ENCODE measurements at places on chromosomes 11 and 22.

- no peak for DNase-seq
Observed at GRCh38 chr11:12871241-12871640, 137.9 kb upstream of the RASSF10 start.

GRCh38 chr11:16776711-16777612 lies 38.5 kb downstream of the C11orf58 start:
- no peak for DNase-seq

- no peak for DNase-seq
Observed at GRCh38 chr22:31229402-31230079, 17.4 kb downstream of the LIMK2 start.

DNA sequence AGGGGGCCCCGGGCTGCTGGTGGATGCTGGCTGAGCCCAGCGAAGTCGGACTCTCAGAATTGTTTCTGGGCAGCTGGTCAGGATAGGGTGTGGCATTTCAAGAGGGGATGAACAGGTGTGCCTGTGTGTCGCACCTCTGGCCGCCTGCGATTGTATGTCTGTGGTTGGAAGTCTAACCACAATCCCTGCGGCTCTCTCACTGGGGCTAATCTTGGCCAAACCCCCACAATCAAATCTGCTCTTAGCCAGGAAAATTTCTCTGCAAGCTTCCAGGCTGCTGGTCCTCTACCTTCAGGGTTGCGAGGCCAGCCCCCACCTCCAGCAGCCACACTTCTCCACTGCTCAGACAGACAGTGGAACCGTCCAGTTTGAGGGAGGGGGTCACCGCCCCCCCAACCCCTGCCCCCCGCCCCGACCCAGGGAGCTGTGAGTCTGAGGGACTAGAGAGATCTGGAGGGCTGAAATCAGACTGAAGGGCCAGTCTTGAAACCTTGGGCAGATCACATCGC lies 953 bp downstream of the ATG16L2 start:
- DNase-seq = no peak

GRCh38 chr11:87425391-87425790 lies 387.7 kb downstream of the TMEM135 start:
- peak; percentile 28 for DNase-seq

- DNase-seq = no peak
Observed at GRCh38 chr11:20762116-20762844, 92.9 kb downstream of the NELL1 start.

GRCh38 chr11:133951327-133952198 lies 5.2 kb downstream of the IGSF9B start:
- no peak for DNase-seq

GRCh38 chr11:2794968-2795322 lies 90.6 kb downstream of the CDKN1C start:
- DNase-seq = no peak

- DNase-seq = no peak
Observed at GRCh38 chr11:73324665-73325035, 16.6 kb downstream of the ARHGEF17 start.

- DNase-seq = no peak
Observed at GRCh38 chr11:32586576-32587190, 3.1 kb downstream of the EIF3M start.

- no peak for DNase-seq
Observed at GRCh38 chr11:125348674-125349309, 147.3 kb downstream of the FEZ1 start.

GRCh38 chr11:88039476-88040147 lies 135.6 kb downstream of the RAB38 start:
- no peak for DNase-seq

DNA sequence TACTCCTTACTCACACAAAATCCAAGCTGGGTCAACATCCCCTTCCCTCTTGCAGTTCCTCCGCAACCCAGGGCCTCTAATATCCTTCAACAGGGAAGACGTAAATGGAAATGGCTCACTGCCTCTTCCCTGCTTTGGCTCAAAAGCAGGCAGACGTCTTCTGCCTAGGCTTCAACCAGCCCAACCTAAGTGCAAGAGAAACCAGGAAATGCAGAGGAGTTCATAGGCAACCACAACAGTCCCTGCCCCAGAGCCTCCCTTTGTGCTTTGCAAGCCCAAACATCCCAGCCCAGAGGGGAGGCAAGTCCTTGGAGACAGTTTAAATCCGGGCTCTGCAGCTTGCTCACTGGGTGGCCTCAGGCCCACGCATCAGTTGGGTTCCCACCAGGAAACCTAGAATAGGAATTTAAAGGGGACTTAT lies 33.3 kb downstream of the CD6 start:
- no peak for DNase-seq

GRCh38 chr11:28521075-28521474 lies 412.9 kb downstream of the METTL15 start:
- no peak for DNase-seq

GRCh38 chr11:33869481-33870422 lies 22.1 kb downstream of the LMO2 start:
- no peak for DNase-seq

DNA sequence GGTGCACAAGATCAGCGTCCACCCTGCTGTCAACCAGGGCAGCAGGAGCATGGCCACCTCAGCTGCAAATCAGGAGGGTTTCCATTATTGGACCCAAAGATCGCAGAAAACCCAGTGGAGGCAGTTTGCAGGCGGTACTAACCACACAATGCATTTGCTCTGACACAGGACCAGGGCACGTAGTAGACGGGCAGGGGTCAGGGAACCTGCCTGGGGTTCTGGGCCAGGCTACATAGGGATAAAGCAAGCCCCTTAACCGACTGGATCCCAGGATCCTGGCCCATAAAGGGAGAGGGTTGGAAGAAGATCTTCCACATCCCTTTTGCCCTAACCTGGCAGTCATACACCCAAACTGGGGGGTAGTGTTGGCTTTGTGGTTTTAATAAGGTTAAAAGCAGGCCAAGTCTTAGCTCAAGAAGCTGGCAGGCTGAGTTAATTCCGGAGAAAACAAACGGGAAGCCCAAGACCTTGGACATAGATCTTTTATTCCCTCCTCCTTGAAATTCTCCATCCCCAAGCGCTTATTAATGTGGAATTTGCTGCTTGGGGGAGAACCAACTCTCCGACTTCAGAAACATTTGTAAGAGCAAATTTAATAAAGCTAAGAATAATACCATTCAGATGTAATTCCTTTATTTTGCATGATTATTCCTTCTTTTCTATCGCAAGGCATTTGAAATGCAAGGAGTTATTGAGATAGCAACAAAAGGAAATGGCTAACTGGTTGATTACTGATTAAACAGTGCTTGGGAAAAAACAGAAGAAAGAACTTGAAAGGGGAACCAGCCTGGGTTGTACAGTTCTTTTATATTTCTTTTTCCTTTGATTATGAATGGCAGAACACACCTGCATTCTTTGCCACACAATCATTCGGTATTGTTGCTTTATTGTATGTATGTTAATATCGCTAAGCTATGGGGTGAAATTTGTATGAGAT lies 6.3 kb upstream of the ARHGAP8 start:
- no peak for DNase-seq

DNA sequence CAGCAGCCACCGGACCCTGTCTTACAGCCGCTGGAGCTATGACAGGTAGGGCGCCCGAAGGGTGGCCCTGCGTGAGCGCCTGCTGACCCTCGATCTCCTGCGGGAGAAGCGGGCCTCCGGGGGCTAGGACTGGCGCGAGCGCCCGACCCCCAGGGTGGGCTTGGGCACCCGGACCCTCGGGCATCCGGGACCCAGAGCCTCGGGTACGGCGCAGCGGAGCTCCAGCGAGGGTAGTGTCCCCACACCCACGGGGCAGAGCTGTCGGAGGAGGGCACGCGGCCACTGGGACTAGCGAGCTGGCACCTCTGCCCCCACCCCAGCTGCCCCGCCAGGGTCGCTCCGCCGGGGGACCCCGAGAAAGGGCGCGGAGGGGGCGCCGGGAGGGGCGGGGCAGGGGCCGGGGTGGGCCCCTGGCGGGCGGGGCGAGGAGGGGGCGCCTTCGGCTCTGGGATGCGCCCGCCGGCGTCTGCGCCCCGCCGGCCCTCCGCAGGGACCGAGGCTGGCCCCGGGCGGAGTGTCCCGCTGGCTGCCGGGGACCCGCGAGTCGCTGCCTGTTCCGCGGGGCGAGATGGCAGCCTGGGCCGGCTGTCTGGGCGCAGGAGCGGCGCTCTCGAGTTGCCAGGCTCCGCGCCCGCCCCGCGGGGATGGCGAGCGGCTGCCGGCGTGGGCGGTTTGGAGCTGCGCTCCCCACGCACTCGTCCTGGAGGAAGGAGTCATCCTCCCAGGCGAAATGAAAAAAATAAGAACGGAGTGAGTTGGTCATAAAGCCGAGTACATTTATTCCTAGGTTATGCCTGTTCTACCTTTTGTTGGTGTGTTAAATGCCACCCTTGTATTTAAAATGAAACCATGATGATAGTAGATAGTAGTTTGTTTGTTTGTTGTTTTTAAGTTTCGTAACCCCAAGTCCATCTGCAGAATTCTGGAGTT lies 32.4 kb downstream of the EIF3F start:
- DNase-seq = no peak

- no peak for DNase-seq
Observed at GRCh38 chr11:45606514-45607281, 58.7 kb downstream of the CHST1 start.

GRCh38 chr11:72433455-72434036 lies 785 bp downstream of the CLPB start:
- no peak for DNase-seq

DNA sequence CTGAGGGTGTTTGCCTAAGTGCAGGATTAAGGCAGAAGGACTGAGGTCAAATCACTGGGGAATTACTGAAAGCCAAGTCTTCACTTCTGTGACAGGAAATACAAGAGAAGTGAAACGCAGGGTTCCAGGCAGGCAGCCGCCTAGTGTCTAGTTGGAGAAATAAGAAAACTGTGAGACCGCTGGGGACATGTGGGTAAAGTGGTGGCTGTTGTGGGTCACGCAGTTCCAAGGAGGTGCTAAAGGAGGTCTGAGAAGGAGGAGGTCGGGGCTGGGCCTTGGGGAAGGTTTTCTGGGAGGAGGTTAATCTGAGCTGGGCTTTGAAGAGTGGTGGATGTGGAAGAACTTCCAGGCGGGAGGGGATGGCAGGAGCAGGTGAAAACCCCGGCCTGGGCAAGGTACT lies 11.2 kb downstream of the MCM5 start:
- DNase-seq = no peak

DNA sequence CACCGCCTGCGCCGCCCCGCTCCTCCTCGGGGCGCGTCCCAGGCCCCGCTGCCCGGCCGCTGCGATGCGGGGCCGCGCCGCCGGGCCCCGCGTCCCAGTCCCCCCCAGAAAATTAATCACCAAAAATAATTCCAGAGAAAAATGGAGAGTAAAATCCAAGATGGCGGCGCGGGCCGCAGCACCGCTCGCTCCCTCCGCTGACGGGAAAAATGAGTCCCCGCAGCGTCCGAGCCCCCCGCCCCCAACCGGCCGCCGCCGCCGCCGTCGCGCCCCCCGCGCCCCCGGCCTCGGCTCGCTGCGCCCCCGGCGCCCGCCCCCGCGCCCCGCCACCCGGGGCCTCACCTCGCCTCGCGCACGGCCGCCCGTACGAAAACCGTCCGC lies at the start of gene KMT5B:
KMT5B (minus strand) TSS at position 162 of the 381 bp plus-strand sequence. CDS start 23,220 bp downstream, outside the sequence.
- no peak for DNase-seq

DNA sequence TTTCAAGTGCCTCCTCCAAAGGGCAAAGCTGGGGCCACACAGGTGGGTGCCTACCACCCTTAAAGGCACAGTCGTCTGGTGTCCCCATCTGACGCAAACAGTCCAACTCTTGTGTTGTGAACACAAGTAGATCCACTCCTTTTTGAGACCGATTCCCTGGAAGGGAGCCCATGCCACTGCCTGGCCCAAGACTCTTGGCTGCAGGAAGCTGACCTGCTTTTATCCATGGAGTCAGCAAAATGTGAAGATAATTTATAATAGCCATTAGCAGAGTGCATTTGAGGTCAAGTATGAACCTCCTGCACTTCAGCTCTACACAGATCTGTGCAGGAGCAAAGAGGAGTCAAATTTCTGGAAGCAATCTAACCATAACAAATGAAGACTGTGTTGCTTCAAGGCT lies 68.5 kb downstream of the ADM start:
- DNase-seq = no peak

- no peak for DNase-seq
Observed at GRCh38 chr11:112267188-112267591, 6.5 kb upstream of the PLET1 start.

GRCh38 chr11:131253656-131254151 lies 116.7 kb upstream of the NTM start:
- DNase-seq = no peak

DNA sequence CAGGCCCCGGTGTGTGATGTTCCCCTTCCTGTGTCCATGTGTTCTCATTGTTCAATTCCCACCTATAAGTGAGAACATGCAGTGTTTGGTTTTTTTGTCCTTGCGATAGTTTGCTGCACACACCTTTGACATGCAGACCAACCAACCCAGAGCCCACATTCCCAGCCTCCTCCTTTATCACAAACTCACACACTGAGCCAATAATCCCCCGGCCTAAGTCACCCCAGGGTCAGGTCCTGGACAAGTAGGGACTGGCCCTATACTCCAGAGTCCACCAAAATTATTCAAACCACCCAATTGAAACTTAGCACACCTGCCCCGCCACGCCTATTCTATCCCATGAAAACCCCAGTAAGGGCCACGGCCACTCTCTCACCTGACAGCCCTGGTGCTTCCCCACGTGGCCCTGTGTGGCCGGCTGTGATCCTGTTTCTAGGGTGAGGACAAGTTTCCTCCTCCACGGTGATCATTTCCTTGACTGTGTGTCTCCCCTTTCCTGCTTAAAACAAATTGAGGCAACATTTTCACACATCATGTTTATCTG lies 83.1 kb upstream of the SLC22A12 start:
- DNase-seq = no peak

DNA sequence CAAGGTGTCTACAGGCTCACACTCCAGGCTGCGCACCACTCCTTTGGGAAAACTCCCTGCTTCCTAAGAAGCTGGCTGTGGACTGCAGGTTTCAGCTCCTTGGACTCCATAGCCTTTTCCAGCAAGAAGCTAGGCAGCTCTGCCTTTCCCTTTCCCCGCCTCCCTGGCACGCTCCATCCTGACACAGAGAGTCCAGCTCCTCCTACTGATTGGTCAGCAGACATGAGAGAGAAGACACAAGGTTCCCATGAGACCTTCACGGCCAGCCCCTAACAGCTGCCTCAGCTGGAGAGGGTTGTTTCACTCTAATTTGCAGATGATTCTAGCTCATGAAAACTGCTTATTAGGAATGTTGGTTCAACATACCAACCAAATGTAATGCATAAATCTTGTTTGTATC lies 27.6 kb downstream of the TENM4 start:
- no peak for DNase-seq

DNA sequence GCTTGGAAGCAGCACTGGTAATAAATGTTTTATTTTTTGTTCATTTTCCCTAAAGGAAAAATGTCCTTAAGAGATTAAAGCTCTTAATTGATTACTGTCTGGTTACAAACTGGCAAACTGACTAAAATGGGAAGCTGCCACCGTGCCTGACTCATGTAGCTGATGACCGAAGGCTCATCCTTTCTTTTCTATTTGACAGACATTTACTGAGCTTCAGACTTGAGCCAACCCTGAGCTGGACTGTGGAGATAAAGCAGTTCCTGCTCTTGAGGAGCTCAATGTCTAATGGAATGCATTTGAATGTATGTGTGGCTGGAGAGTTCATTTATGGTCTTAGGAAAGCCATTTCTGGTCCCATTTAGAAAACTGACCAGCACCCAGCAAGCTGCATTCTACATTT lies 91.3 kb downstream of the RNF169 start:
- no peak for DNase-seq

Measured in HS-5 (cell line).